G401 (cell line): ENCODE measurements at places on chromosomes 6 and 20.

GRCh38 chr6:2157441-2158127 is 87.8 kb downstream of the GMDS start:
- no peak for DNase-seq

DNA sequence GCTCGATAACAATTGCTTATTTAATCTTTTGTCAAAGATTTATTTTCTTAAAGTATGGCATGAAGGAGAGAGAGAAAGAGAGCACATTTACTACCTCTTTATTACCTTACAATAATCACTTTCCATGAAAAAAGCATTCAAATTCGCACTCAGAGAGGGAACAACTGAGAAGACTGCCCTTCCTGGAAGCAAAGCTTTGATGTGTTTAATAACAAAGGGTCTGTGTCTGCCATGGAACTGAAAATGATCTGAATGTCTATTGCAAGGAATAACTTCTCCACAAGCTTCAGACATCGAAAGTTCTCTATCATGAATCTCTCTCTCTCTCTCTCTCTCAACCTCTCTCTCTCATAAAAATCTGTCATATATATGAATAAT is 308.9 kb downstream of the HDGFL1 start:
- DNase-seq = no peak

DNA sequence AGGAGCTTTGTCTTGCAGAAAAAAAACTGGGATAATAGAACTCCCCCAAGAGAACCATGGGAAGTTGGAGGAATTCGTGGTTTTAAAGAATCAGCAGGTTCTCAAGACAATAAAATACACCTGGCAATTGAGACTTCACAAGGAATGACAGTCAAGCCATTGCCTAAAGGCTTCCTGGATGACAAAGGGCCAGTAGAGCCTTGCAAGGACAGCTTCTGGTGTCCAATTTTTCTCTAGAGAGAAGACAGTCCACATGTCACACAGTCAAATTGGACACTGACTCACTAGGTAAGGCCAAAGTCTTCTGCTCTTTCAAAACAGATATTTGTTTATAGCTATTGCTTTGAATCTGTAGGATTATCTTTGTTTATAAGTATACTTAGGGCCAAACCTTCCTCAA is 80.3 kb upstream of the BMP5 start:
- peak; percentile 60 for DNase-seq

DNA sequence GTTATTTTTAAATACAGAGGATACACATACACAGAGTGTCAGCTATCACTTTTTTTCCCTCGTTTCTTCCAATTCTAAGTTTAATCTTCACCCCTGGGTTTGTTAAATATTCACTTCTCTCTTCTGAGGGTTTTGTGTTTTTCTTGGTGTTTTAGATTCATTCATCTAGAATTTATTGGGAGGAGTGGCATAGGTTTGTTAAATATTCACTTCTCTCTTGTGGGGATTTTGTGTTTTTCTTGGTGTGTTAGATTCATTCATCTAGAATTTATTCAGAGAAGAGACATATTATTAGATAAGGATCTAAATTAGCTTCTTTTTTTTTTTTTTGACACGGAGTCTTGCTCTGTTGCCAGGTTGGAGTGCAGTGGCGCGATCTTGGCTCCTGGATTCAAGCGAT is 3.9 kb downstream of the GTF2H5 start:
- no peak for DNase-seq

- DNase-seq = no peak
Measured at GRCh38 chr20:33725607-33726264, 5.6 kb upstream of the PXMP4 start.

DNA sequence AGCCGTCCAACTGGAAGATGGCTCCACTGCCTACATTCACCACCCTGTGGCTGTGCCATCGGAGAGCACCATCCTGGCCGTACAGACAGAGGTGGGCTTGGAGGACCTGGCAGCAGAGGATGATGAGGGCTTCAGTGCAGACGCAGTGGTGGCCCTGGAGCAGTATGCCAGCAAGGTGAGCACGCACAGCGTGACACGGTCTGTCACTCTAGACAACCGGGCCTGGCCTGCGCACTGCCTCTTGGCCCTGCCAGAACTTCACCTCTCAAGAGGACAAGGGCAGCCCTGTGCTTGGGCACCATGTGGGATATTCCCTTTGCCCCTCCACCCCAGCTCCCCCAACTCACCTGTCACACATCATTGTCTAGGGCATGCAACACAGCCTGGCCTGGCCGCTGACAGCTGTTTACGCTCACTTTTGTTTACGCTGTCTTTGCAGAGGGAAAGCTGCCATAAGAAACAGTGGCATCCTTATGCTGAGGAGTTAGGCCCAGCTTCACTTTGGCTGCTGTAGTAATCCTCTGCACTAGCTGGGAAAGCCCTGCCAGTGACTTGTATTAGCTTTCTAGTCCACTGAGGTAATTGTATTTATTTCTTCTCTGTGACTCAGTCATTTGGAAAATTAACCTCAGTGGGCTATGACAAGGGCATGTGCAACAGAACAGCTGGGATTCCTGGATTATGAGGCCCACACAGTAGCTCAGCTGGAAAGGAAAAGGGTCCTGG is 9.8 kb upstream of the DEF6 start:
- no peak for DNase-seq
